ENCODE measurements at places on chromosomes 6 and 20.
A peak's percentile ranks its signal among the peaks of the same experiment; 100 is the strongest.

GRCh38 chr6:31121131-31121790 is 1.0 kb upstream of the CDSN start:
- DNase-seq: no peak

DNA sequence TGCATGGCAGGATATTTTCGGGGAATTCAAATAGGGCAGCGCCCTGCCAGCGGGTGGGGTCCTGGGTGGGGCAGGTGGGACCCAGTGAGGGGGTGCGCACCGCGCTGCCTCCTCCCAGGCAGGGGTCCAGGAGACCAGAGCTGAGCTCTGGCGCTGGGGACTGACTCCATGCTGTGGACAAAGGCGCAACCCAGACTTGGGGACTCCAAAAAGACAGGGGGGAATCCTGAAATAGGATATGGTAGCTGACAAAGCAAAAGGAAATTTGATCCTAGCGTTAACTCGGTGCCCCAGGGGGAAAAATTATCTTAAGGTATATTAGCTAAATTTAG is 23.6 kb downstream of the TFAP2A start:
- no peak for DNase-seq

DNA sequence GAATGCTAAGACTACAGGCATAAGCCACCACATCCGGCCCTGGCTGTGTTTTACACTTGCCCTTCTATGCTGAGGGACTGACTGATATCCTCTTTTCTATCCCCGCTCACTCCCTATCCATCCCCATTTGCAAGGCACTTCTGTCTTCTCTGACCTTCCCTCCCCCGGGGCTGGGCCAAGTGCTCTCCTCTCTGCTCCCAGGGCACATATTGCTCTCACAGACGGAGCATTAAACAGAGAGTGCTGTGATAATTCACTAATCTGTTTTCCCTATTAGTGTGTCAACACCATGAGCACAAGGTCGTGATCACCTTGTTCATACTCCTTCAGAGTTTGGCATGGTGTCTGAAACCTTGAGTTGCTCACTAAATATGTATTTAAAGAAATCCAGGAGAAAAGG is 9.0 kb upstream of the SLC2A12 start:
- no peak for DNase-seq

- DNase-seq: no peak
These were observed 10.7 kb downstream of the TUBB start for GRCh38 chr6:30730601-30731435.

- no peak for DNase-seq
These were observed 25.3 kb upstream of the PYGB start for GRCh38 chr20:25222461-25223178.

GRCh38 chr6:16238057-16238962 is at the start of gene GMPR:
Gene GMPR (plus strand): TSS chr6:16238587. CDS start chr6:16238694, 107 bp downstream.
- DNase-seq: no peak

DNA sequence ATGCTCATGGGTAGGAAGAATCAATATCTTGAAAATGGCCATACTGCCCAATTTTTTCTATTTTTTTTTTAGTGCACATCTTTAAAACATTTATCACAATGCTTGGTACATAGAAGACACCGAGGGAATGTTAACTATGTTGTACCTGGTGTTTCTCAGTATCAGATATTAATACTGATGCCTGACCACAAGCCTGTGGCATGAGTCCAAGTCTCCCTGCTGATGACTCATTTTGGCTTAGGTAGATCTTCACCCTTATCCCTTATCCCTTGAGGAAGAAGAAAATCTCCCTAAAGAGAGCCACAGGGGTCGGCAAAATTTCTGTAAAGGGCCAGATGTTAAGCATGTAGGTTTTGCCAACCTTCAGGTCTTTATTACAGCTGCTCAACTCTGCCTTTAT is 14.5 kb downstream of the CD109 start:
- DNase-seq: peak; percentile 71

- no peak for DNase-seq
These were observed 453.0 kb downstream of the LMBRD1 start for GRCh38 chr6:69343851-69344250.

DNA sequence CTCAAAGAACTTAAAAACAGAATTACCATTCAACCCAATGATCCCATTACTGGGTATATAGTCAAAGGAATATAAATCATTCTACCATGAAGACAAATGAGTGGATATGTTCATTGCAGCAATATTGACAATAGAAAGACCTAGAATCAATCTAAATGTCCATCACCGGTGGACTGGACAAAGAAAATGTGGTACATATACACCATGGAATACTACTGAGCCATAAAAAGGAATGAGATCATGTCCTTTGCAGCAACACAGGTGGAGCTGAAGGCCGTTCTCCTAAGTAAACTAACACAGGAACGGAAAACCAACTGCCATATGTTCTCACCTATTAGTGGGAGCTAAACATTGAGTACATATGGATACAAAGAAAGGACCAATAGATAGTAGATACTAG is 576.7 kb upstream of the CITED2 start:
- DNase-seq: no peak

- DNase-seq: no peak
These were observed 253.8 kb upstream of the PRDM1 start for GRCh38 chr6:105832313-105832761.

DNA sequence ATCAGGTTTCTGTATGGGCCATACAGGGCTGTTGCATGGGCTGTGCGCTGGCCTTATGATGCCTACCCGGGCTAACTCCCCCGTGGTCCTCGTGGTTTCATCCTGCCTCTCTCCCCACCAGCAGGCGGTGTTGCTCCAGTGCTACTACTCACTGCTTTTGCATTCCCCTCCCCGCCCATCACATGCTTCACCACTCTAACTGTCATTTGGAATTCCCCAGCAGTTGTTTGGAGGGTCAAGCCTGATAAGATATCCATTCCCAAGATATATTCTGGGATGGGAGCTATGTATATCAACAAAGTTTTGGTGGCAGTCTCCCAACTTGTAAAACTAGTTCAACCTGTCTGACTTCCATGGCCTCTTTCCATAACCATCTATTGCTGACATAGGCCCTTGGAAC is 233.2 kb upstream of the SOX4 start:
- peak; percentile 19 for DNase-seq

GRCh38 chr20:61937146-61937962 is 128.3 kb downstream of the TAF4 start:
- DNase-seq: no peak

GRCh38 chr6:1901556-1901955 is 291.8 kb downstream of the FOXC1 start:
- DNase-seq: peak; percentile 78

GRCh38 chr20:19953606-19954005 is 63.6 kb upstream of the NAA20 start:
- DNase-seq: no peak

GRCh38 chr20:63678071-63678470 is 18.4 kb upstream of the TNFRSF6B start:
- DNase-seq: no peak

DNA sequence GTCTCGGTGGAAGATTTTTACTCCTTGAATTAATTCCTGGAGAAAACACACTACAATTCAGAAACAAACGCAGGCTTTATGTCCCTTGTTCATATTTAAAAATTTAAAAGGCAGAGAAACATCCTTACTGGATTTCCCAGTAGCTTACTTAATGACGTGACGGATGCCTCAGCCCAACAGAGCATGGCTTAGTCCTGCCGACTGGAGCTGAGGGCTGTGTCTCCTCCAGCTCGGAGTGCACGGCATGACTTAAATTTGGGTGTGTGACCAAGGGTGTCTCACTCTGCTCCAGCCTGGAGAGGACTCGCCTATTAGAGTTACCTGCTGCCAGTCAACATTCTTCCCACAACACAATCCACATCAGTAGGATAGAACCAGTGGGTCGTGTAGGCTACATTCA is 107.1 kb downstream of the PSMB1 start:
- DNase-seq: no peak

DNA sequence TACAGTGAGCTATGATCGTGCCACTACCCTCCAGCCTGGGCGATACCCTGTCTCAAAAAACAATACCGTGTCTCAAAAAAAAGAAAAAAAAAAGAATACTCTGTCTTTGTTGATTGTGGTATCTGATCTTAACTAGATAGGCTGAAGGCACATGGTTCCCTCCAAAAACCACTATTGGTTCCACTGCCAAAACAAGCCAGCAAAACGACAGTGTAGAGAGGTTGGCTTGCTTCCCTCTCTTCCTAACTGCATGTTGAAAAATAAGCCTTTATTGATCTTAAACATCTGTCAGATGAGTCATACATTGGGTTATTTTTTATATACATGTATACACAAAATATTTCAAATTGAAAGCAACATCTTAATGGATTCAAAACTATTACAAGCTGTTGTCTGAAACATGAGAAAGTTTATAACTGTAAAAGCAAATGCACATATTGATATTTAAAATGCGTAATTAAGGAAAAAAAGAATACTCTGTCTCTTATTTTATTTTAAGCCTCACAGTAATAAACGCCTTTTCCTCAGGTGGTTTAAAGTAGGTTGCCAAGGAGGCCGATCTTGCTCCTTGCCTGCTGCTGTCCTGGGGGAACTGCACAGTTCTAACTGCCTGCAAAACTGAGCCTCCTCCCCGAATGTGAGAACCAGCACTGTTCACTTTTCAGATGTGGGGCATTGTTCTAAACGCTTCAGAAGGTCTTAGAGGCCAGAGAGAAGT is 7.0 kb upstream of the NINL start:
- no peak for DNase-seq

- DNase-seq: no peak
These were observed 10.4 kb downstream of the LAMA5 start for GRCh38 chr20:62356589-62357186.

GRCh38 chr6:129494099-129494498 is 215.9 kb downstream of the ARHGAP18 start:
- DNase-seq: peak; percentile 24
